Stimulated activated CD4-positive, alpha-beta T cell treated with anti-CD3 and anti-CD28 coated beads, Interleukin-1b, Interleukin-23, amount 100 ng/mL, for 4 hours (primary cell): ENCODE measurements at places on chromosomes 11 and 22.

DNA sequence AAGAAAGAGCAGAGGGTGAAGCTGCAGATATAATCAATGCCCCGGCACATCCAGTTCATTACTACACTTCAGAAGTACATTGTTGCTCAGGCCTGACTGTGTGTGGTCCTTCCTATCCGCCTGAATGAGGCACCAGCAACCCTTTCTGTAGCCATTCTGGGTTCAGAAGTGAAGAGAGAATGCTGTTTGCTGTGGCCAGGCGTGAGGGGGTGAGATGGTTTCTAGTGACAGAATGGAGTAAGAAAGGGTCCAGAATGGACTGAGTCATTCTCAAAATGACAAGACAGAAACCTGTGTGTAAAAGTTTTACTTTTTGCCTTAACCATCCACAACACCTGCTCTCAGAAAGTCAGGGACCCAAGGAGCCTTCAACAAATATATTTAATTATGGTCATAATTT, 334.8 kb downstream of the GUCY1A2 start:
- DNase-seq = no peak

- DNase-seq = no peak
These were observed 104.8 kb downstream of the PAX6 start for GRCh38 chr11:31706357-31706756.

DNA sequence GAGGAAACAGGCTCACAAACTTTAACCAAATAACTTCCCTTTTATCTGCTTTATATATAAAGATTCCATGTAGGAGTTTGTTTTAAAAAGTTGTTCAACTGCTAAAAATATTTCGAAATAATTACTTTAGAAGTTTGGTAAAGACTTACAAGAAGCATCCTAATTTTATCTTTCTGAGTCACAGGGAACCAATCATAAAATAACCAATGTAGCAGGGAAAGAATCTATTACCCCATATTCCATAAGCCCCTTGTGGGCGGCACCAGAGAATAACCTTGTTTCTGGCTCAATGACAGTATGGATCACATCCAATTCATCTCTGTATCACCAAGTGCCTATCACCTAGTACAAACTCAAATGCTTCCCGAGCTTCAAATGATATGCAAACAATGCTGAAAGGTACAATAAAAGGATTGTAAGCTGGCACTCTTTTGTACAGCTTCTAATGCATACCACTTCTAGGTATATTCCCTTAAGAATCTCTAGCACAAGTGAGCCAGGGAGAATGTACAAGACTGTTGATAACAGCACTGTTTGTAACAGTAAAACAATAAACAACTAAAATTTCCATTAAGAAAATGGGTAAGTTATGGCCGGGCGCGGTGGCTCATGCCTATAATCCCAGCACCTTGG, 158.4 kb downstream of the ATG16L2 start:
- DNase-seq = no peak

DNA sequence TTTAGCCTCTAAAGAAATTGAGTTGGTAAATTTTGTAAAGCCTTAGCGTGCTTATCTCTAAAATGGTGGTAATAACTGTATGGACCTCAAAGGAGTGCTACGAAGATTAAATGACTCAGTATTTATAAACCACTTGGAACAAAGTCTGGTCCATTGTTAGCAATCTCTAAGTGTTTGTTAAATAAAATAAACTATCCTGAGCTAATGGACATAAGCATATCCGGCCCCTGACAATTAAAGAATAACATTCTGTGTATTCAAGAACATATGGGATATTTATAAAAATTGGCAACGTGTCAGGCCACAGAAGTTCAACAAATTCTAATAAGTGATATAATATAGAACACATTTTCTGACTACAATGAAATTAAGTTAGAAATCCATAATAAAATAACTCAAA, 71.0 kb downstream of the MYEOV start:
- DNase-seq = no peak

- DNase-seq = no peak
These were observed 8.0 kb upstream of the FERMT3 start for GRCh38 chr11:64198511-64198910.

DNA sequence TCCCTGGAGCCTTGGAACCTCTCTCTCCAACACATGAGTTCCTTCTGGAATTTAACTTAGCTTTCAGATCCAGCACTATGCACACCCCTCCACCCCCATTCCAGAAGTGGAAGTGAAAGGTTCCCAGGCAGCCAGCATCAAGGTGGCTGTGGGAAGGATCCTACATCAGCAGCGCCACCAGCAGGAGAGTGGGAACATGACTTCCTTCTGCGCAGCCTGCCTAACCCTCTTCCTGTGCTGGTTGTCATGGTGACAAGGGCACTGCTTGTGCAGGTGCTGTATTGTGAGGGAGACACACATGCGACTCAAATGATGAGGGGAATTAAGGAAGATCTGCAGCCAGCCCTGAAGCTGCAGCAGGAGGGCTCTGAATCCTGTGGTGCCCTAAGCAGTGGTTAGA, 904.5 kb upstream of the API5 start:
- no peak for DNase-seq

DNA sequence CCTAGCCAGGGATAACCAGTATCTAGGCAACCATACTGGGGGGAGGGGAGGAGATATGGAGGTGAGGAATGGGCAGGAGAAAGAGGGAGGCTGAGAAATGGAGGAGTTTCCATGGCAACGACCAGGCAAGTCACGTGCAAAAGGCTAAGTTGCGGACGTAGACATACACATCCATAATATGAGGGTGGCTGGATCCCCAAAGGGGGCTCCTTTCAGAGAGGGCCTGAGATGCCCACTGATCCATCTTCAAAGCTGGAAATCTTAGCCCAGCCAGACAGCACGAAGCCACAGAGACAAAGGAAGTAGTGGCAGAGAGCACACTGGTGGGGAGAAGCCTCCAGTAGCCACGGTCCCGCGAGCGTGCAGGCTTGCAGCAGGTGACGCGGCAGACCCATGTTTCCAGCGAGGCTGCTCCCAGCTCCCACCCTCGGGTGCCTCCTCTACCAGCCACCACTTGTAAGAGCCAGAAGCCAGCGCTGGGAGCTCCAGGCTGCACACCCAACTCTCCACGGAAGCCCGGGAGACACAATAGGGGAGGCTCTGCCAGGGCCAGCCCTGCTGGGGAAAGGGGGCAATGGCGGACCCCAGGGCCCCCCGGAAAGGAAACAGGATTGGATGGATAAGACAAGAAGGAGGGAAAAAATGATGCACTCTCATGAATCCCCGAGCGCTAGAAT, 938 bp downstream of the FXYD6 start:
- DNase-seq = no peak

- no peak for DNase-seq
These were observed 1071.2 kb downstream of the BRD1 start for GRCh38 chr22:48756146-48757111.

- peak; percentile 31 for DNase-seq
These were observed 18.1 kb upstream of the KLHL35 start for GRCh38 chr11:75450826-75451821.

DNA sequence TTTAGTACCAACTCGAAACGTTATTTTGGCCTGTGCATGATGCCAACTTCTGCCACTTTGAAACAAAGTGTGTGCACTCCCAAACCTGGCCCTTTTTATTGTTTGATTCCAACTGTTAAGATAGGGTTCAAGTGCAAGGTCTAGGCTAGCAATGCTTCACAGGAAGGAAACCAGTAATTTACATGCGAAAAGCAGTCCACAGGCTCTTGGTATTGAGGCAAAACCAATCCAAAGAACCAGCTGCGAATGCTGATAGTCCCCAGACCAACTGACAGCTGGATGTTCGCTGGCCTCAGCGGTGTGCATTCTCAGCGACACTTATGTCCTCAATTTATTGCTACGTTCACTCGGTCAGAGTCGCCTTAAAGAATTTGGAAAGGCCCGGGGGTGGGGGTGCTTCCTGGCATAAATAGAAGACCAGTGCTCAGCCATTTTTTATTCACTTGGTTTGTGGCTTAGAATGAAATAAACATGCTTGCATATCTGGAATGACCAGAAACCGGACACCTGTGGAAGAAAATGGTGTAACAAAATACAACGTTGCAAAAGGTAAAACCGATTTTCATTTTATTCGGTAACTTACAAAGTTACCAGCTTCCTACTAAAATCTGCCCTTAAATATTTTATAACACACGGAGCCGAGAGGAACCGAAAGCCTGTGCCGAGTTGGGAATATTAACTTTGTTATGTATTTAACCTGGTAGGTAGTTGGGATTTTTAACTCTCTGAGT, 1.6 kb downstream of the CPT1A start:
- no peak for DNase-seq

DNA sequence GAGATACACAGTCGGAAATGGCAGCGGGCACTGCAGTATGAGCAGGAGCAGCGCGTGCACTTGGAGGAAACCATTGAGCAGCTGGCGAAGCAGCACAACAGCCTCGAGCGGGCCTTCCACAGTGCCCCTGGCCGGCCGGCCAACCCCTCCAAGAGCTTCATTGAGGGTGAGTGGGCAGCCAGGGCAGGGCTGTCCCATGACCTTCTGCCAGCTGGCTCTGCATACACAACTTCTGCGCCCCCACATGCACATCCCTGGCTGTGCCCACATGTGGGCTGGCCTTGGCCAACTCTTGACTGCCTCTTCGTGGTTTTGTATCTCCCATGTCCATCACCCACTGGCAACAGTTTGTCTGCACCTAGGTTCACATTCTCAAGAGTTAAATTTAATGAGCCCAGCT, 81.1 kb downstream of the MORC2 start:
- DNase-seq = no peak

GRCh38 chr11:114237321-114238280, 58.6 kb upstream of the NNMT start:
- DNase-seq = no peak

DNA sequence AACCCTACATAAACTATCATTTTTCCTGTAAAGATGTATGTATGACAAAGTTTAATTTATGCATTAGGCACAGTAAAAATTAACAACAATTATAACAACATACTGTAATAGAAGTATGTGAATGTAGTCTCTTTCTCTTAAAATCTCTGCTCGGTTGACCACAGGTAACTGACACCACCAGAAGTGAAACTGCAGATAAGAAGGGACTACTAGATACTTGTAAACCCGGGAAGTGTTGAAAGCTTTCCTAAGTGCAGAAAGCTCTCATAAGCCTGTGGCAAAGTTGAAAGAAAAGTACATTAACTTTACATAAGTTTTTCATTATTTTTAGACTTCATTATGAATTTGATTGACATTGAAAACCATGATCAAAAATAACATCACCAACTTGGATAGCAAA, 1173.3 kb downstream of the LRRC4C start:
- no peak for DNase-seq

- no peak for DNase-seq
These were observed 4.0 kb downstream of the MMP10 start for GRCh38 chr11:102776454-102776853.

GRCh38 chr11:102422817-102423712, 29.5 kb downstream of the TMEM123 start:
- no peak for DNase-seq

GRCh38 chr11:78354408-78355308, 63.0 kb downstream of the GAB2 start:
- DNase-seq = no peak
